Keratinocyte (primary cell): ENCODE measurements at places on chromosomes 5 and 9.
A peak's percentile ranks its signal among the peaks of the same experiment; 100 is the strongest.

GRCh38 chr9:32572900-32573523 lies at the start of gene NDUFB6:
NDUFB6 (minus strand) TSS chr9:32573159; CDS start chr9:32573060, 99 bp downstream.
- peak within 1 kb of the TSS; percentile 83 for H3K27ac ChIP-seq
- H3K36me3 ChIP-seq, result peaks cover 2% of the 10 kb centered on the region
- peak within 1 kb of the TSS; percentile 97 for H3K4me3 ChIP-seq
- no peaks in the 10 kb centered on the region for H3K27me3 ChIP-seq
- no peak for DNase-seq

DNA sequence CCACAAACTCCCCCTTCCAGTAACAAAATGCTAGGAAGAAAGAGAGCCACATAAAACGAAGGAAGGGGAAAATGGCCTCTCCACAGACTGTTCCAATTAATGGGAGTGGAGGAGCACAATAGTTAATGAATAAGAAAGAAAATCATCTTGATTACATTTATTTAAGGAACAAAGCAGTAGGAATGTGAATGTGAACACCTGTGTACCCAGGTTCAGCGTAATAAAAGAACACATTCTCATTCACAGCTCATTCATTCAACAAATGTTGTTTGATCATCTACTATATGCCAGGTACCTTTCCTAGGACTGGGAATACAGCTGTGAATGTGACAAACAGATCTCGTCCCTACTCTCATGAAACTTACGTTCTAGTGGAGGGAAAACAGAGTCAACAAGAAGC lies 35.7 kb downstream of the SIL1 start:
- DNase-seq, result no peak
- H3K4me3 ChIP-seq, result no peak overlapping the region

DNA sequence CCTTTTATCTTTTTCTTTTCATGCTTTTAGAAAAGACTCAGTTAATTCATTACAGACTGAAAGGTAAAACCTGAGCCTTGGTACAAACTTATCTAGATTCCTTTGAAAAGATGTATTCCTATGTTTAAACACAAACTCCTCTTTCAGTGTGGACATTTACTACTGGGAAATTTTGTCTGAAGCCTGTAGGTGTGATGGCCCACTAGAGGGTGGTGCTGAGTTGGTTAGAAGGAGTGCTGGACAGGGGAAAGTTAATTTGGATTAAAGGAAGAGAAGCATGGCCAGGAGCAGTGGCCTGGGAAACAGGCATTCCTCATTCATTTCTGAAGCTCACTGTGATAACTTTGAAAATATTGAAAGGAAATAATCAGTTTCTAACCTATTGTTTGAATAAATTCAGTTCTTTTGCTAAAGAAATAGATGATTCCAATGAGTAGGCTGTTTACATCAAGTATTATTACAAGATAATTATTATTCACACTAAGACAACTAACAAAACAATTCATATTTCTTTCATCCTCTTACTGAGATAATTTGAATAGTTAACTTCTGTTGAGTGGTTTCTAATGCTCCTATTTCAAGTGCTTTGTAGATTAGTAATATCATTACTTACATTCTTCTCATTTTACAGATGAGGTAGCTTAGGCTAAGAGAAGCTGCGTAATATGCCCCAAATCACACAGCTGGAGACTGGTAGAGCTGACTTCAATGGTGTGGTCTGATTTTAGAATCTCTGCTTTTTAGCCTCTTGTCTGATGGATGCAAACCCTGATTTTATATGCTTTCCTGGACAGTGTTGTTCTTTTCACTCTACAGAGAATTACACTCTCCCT lies 150.9 kb downstream of the ADGRV1 start:
- DNase-seq, result no peak
- H3K27me3 ChIP-seq, result no peaks in the 10 kb centered on the region
- H3K4me1 ChIP-seq, result no peaks in the 10 kb centered on the region
- H3K36me3 ChIP-seq, result no peaks in the 10 kb centered on the region
- H3K4me3 ChIP-seq, result no peak overlapping the region

- H3K27me3 ChIP-seq, result no peaks in the 10 kb centered on the region
- no peak for DNase-seq
- no peak overlapping the region for H3K27ac ChIP-seq
- no peak overlapping the region for H3K4me3 ChIP-seq
Measured at GRCh38 chr9:123481209-123481865, 125.3 kb downstream of the CRB2 start.

DNA sequence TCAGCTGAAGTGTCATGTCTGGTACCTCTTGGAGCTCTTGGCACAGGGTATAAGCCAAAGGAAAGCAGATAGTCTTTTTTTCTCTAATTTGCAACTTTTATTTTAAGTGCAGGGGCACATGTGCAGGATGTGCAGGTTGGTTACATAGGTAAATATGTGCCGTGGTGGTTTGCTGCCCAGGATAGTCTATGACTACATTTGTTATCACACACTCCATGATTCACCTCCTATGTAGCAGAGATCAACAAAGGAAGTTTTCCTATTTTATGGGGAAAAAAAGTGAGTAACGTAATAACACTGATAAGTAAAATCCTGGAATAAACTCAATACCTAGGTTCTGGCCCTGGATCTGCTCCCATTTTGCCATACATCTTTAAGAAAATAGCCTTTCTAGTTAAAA lies 234.6 kb downstream of the CAAP1 start:
- H3K4me3 ChIP-seq, result no peak overlapping the region
- H3K27me3 ChIP-seq, result no peaks in the 10 kb centered on the region
- DNase-seq, result no peak
- no peaks in the 10 kb centered on the region for H3K4me1 ChIP-seq
- no peaks in the 10 kb centered on the region for H3K36me3 ChIP-seq

DNA sequence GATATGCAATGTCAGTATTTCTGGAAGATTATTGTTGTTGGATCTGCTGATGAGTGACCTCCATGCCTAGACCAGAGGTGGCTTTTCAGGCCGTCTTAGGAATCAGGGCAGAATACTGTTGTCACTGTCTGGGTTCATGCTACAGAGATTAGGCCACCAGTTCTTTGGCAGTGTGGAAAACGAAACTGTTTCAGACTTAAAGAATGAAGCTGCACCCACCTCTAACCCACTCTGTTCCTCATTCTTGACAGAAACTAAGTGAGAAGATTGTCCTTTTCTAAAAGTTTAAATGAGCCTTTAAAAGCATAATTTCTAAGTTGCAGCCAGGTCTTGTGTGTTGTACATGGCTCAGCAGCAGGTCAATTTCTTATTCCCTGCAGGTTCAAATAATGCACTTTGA lies 444.3 kb downstream of the ENC1 start:
- no peak for DNase-seq
- H3K4me3 ChIP-seq, result no peak overlapping the region
- no peaks in the 10 kb centered on the region for H3K36me3 ChIP-seq
- H3K27me3 ChIP-seq, result no peaks in the 10 kb centered on the region
- no peak overlapping the region for H3K27ac ChIP-seq

- peaks cover 35% of the 10 kb centered on the region for H3K4me1 ChIP-seq
- H3K27me3 ChIP-seq, result no peaks in the 10 kb centered on the region
- no peaks in the 10 kb centered on the region for H3K36me3 ChIP-seq
- no peak for DNase-seq
- no peak overlapping the region for H3K4me3 ChIP-seq
Measured at GRCh38 chr5:96036301-96036700, 74.7 kb upstream of the ELL2 start.

DNA sequence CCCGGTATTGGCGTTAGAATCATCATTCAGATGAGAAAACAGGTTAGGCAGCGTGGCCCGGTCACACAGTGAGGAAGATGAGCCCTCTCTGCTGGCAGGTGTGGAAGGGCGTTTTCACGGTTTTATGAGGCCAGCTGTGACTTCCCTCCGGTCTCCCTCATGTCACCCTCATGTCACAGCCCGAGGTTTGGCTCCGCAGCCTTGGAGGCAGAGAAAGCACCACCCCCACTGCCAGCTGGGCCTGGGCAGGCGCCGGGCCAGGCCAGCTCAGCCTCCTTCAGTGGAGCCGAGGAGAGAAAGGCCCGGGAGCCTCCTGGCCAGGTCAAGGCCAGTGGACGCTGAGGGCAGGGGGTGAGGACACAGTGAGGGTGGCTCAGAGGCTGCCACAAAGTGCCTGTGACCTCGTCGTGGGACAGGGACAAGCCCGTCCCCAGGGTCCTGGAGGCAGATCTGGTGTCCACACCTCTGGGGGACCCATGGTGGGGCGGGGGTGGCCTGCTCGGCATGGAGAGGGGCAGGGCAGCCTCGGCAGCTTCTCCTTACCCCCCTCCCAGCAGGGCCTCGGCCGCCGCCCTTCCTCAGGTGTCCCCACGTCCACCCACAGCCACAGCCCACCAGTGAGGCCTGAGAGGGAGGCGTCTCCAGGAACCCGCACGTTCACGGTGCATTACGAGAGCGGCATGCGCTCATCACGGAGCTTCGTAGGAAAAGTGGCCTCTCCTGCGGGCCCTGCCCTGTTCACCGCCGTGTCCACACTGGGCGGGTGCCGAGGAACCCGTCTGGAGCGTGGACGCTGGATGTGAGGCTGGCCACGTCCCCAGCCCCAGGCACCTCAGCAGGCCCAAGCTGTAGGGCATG lies 32.2 kb downstream of the EXD3 start:
- no peaks in the 10 kb centered on the region for H3K36me3 ChIP-seq
- no peak for DNase-seq
- no peak overlapping the region for H3K27ac ChIP-seq
- H3K4me3 ChIP-seq, result no peak overlapping the region
- H3K4me1 ChIP-seq, result no peaks in the 10 kb centered on the region

- H3K4me3 ChIP-seq, result peak overlapping the region; percentile 10
- no peaks in the 10 kb centered on the region for H3K36me3 ChIP-seq
- H3K27me3 ChIP-seq, result no peaks in the 10 kb centered on the region
- H3K27ac ChIP-seq, result no peak overlapping the region
- DNase-seq, result no peak
Measured at GRCh38 chr5:42810834-42811590, 680 bp downstream of the SELENOP start.

DNA sequence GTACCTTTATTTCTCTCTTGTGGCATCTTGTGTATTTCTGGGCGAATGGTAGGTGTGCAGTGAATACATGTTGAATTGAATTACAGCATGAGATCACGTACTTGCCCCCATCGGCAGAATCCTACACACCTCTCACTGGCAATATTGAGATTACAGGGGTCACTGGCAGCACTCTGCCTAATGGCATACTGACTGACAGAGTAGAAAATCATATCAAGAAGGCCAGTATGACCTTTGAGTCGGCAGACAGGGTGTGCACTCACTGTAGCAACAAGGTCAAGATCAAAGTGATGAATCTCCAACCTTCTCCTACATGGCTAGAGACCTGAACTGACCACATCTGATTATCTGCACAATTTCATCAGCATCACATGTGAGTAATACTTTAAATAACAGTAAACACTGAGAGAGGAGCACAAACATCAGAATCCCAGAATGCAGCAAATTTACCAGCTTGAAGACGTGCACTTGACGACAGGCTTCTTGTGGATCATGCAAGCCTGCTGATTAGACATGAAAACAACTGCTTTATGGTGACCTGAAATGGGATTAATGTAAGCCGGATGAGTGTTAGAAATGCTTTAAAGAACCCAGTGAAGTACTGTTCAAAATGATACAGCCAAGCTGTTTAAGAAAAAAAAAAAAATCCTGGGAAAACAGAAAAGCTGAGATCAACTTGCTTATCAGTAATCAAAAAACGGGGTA lies 267.1 kb upstream of the EFNA5 start:
- no peak for DNase-seq
- no peak overlapping the region for H3K27ac ChIP-seq
- H3K4me3 ChIP-seq, result no peak overlapping the region

DNA sequence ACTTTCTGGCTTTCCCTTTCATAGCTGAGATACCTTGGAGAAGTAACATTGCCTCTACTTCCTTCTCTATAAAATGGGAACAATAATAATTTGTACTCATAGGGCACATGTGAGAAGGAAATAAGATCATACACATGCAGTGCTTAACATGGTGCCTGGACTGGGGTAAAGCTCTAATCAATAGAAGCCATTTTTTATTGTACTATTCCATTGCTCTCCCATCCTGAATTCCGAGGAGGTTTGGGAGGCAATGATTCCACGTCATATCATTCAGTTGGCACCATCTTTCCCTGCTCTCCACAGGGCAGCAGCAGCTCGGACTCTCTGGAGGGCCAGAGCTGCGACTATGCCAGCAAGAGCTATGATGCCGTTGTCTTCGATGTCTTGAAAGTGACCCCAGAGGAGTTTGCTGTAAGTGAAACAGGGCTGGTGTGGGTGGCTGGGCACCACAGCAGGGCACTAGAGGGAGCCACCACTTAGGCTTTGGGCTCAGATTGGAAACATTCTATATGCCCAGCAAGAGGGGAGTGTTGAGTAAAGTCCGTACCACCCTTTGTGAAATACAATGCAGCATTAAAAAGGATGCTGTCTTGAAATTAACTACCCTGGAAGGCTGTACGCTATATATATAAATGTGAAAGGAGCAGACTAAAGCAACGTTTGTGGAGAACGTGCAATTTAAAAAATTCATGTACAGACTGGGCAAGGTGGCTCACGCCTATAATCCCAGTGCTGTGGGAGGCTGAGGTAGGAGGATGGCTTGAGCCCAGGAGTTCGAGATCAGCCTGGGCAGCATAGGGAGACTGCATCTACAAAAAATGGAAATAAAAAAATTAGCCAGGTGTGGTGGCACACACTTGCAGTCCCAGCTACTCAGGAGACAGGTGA lies 51.2 kb downstream of the RALGPS1 start:
- DNase-seq, result no peak
- H3K4me3 ChIP-seq, result no peak overlapping the region
- H3K36me3 ChIP-seq, result no peaks in the 10 kb centered on the region
- H3K27me3 ChIP-seq, result no peaks in the 10 kb centered on the region
- H3K27ac ChIP-seq, result no peak overlapping the region

GRCh38 chr5:108541836-108542235 lies 159.9 kb upstream of the FBXL17 start:
- H3K27me3 ChIP-seq, result no peaks in the 10 kb centered on the region
- no peak overlapping the region for H3K4me3 ChIP-seq
- no peaks in the 10 kb centered on the region for H3K36me3 ChIP-seq
- H3K4me1 ChIP-seq, result no peaks in the 10 kb centered on the region
- no peak overlapping the region for H3K27ac ChIP-seq
- DNase-seq, result no peak

DNA sequence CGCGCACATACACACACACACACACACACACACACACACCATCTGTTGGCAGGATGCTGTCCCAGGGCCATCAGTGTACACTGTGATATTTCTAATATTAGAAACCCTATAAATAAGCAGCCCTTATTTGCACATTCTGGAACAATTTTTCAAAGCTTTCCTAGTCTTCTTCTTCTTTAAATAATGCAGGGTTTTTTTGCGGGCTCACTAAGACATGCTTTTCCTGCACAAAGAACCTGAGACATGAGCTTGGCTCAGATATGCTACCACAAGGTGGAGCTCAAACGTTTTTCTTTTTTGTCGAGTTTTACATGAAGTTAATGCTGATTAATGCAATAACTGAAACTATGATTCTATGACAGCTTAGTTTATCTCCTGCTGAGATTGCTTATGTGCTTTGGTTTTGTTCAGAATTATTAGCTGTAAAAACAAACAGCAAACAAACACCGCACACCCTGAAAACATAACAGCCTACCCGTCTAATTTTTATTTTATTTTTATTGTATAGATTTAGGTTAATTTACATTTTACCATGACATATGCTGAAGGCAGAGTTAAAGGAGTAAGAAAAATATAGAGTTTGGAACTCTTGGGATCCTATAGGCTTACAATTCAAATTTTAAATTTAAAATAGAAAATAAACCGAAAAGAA lies 95.8 kb downstream of the ALDH1A1 start:
- H3K4me3 ChIP-seq, result no peak overlapping the region
- no peaks in the 10 kb centered on the region for H3K4me1 ChIP-seq
- no peaks in the 10 kb centered on the region for H3K36me3 ChIP-seq
- no peak overlapping the region for H3K27ac ChIP-seq
